ENCODE measurements at places on chromosomes 2 and 18.
A peak's percentile ranks its signal among the peaks of the same experiment; 100 is the strongest.

DNA sequence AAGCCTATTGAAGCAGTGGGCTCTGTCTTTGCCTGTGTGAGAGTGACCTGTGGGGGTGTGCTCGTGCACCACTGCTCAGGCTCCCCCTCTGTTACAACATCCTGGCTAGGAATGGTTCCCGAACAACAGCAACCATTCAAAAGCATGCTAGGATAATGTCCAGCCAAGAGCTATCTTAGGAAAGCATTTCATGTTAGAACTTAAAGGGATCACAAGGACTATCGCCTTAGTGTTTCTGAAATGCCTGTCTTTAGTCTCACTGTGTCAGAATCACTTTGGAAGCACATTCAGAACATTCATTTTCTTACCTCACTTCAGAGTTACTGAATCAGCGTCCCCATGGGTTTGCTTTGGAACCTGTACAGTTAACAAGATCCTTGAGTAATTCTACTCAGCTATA is 134.9 kb upstream of the DSEL start:
- DNase-seq = no peak

GRCh38 chr2:136286423-136286822 is 168.5 kb upstream of the CXCR4 start:
- no peak for DNase-seq

GRCh38 chr2:236675526-236675925 is 105.9 kb downstream of the ACKR3 start:
- no peak for DNase-seq

GRCh38 chr2:136151021-136151971 is 33.3 kb upstream of the CXCR4 start:
- no peak for DNase-seq

DNA sequence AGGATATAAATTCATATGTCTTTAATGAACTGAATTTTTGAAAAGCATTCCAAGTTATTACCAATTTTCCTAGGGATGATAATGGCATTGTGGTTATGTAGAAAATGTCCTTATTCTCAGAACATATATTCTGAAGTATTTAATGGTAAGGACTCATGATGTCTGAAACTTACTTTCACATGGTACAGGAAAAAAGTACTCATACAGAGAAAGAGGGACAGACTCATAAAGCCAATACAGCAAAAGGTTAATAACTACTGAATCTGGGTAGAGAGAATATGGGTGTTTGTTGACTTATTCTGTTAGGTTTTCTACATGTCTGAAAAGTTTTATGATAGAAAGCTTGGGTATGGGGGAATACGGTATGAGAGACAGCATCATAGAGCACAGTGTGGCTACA is 84.3 kb upstream of the SERTAD2 start:
- DNase-seq = no peak

- no peak for DNase-seq
Measured at GRCh38 chr2:144629935-144630334, 110.0 kb upstream of the ZEB2 start.

- no peak for DNase-seq
Measured at GRCh38 chr2:99660616-99661406, 171.0 kb upstream of the REV1 start.

DNA sequence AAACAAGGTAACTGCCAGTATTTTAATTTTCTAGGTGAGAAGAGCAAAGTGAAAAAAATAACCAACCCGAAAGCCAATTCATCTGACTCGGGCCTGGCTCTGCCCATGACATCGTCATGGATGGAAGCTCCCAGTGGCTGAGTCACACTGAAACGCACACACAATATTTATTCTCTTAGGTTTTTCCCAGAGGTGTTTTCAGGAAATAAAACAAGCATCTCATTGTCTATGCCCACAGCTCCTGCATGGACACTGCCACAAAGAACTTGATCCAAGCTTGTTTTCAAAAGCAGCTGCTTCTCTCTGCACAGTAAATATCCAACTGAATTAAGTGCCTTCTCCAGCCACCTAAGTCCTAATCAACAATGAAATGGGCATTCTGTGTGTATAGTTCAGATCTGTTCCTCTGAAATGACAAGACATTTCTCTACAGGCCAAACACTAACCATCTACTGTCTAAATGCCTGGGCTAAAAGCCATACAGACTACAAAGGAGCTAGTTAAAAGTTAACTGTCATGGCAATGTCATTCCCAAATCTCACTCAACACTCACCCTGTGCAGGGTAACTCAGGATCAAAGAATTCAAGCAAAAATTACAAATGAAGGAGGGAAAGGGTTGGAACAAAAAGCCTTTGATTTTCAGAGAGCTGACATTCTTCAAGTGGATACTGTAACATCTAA is 62.9 kb downstream of the RPL31 start:
- peak; percentile 73 for DNase-seq

- no peak for DNase-seq
Measured at GRCh38 chr2:66111706-66112105, 323.2 kb upstream of the MEIS1 start.

DNA sequence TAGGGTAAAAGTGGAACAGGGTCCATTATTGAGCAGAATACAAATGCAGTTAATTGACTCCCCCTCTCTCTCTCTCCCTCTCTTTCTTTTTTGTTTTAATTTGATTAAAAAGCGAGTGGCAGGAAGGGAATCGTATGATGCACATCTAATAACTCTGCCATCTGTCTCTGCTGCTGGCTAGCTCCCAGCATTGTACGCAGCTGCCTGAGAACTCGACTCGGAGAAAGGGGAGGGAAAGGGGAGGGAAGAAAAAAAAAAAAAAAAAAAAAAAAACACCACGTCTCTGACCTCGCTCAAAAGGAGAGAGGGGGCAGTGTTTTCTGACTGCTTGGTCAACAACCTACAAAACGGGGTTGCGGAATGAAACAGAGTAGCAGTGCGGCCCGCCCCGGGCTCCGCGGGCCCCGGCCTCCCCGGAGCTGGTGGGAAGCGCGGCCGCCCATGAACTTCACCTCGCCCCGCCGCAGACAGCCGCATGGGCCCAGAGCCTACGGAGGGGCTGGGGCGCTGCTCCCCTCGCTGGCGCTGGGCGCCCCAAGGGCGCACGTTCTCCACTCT is 265.7 kb downstream of the TCF4 start:
- DNase-seq = peak; percentile 64

DNA sequence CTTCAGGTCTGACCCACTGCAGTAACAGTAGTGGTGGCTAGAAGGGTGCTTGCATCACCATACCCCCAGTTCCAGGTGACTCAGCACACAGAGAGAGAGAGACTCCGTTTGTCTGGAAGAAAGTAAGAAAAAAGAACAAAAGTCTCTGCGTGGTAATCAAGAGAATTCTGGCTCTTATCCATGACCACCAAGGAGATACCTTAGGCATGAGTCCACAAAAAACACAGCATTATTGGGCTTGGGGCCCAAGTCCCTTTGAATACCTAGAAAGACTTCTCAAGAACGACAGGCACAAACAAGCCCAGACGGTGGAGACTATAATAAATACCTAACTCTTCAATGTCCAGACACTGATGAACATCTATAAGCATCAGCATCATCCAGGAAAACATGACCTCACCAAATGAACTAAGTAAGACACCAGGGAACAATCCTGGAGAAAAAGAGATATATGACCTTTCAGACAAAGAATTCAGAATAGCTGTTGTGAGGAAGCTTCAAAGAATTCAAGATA is 21.7 kb upstream of the BAZ2B start:
- peak; percentile 80 for DNase-seq

DNA sequence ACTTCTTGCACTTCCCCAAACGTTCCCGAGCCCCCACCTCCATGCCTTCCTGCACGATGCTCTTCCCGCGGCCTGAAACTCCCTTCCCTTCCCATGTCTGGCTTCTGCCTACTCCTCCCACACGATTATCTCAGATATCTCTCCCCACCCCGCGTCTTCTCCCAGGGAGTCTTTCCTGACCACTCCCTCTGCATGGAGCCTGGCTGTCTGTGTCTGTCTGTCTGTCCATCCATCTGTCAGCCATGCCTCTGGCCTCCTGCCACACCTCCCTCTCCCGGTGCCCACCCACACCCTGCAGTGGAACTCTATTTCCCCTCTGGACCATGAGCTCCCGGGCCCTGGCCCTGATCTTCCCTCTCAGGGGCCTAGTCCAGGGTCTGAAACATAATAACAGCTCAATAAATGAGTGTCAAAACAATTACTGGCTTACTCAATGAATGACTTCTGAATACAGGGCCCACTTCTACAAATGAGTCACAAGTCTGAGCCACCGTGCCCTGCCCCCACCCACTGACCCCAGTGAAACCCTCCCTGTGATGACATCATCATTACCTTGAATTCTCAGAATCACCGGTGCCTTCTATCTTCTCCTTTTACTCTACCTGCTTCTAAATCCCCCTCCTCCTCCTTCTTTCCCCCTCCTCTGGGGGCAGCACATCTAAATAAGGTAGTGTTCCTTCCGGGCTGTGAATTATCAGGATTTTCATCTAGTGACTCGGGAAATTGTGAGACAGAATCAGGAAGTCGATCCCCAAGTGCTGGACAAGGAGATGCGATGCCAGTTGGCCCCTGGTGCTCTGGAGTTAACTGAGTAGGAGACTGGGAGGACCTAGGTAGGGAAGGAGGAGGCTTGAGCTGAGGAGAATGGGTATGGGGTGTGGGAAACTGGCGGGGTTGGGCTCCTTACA is 46.1 kb upstream of the PLB1 start:
- DNase-seq = peak; percentile 78

- DNase-seq = no peak
Measured at GRCh38 chr18:34697233-34697632, 12.9 kb upstream of the DTNA start.

- DNase-seq = no peak
Measured at GRCh38 chr2:145186303-145186702, 666.4 kb upstream of the ZEB2 start.

GRCh38 chr2:62315476-62315875 is 119.6 kb downstream of the B3GNT2 start:
- no peak for DNase-seq

GRCh38 chr2:145935016-145935415 is 1415.1 kb upstream of the ZEB2 start:
- DNase-seq = no peak

DNA sequence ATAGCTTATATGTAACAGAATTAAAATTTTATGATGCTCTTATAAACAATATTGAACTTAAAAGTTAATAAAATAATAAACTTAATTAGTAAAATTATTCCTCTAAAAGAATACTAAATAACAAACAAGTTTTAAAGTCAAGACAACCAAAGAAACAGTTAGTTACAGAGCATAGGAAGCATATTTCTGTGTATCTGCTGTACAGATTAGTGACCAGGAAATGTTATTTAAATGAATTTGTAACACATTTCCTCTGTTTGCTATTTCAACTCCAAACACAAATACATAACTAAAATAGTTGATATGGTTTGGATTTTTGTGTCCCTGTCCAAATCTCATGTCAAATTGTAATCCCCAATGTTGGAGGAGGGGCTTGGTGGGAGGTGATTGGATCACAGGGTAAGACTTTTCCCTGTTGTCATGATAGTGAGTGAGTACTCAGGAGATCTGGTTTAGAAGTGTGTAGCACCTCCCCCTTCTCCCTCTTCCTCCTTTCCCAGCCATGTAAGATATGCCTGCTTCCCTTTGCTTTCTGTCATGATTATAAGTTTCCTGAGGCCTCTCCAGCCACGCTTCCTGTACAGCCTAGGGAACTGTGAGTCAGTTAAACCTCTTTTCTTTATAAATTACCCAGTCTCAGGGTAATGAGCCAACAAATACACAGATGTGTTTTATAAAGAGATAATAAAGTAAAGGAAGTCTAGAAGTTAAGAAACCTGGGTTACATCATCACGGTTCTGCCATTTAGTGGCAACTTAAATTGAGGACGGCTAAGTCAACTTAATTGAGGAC is 51.8 kb downstream of the ROCK2 start:
- DNase-seq = no peak

GRCh38 chr2:169362118-169362893 is at the start of gene LRP2:
Gene LRP2 (minus strand): TSS chr2:169362534. CDS start chr2:169362399, 135 bp downstream.
- DNase-seq = no peak

DNA sequence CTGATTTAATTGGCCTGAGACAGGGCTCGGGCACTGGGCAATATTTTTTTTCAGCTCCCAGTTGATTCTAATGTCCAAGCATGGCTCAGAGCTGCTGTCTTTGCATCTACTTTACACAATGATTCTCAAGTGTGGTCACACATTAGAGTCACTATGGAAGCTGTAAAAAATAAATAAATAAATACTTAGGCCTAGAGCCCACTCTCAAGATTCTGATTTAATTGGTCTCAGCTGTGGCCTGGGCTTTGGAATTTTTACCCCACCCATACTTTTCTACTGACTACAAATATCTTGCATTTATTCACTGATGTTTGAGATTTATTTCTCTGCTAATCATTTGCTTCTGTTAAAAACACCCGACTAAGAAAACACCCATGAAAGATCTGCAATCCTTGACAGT is 145.7 kb upstream of the SRD5A2 start:
- DNase-seq = no peak

DNA sequence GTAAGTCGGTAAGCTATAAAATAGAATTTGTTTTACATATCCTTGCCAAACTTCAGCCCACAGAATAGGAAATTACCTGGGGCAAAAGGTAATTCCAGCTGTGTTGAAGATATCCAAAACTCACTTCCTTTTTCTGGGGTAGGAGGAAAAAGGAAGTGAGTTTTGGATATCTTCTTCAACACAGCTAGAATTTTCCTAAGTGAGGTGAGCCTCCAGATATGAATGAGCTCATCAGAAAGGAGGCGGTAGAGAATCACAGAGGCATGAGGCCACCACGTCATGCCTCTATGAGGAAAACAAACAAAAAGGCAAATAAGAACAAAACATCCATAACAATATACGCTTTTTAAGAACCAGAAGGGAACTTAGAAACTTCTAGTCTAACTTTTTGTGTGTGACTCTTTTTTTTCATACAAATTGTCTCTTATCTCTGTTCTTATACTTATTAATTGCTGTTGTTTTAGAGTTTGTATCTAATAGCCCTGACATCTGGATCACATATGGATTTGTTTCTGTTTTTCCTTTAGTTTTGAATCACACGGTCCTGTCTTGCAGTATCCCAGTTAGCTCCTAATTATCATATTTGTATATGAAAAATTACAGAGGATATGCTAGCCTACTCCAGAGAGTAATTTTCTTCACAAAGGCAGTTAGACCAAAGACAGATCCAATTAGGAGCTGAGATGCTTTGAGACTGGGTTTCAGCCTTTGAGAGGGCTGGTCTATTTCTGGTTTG is 104.5 kb downstream of the RBM43 start:
- no peak for DNase-seq

GRCh38 chr2:120403676-120404075 is 57.7 kb downstream of the INHBB start:
- peak; percentile 31 for DNase-seq

DNA sequence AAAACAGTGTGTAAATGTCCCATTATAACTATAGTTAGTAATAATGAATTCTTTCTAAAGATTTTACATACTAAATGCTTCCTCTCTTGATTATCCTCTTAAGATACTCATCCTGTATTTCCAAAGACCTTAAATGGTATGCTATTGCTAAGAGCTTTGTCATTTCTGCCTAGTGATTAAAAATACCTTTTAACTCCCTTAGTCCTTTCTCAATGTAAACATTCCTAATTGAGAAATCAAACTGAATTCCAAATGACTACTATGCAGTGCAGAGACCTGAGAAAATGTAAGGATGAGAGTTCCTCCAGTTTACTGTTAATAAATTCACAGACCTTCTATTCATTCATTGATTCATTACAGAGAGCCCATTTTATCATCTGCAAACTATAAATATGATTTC is 86.9 kb downstream of the SOS1 start:
- no peak for DNase-seq

All from kidney glomerular epithelial cell (primary cell).